ENCODE measurements at places on chromosomes 16 and 17.

DNA sequence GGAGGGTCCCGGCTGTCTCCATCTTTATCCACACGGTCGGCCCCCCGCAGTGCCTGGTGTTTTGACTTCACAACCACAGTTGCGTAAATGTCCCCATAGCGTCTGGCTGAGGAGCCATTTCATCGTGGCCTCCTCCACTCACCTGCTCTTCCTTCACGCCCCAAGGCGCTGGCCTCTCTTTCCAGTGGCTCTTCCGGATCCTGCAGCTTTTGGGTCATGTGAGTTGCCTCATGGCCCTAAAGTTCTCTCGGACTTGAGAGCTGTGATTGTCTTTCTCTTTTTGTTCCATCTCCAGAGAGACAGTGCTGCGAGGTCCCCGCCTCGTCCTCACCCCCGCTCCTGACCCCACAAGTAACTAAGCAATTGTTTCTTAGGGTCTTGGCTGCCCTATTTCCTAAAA, 22.7 kb downstream of the FLYWCH1 start:
- DNase-seq = no peak

DNA sequence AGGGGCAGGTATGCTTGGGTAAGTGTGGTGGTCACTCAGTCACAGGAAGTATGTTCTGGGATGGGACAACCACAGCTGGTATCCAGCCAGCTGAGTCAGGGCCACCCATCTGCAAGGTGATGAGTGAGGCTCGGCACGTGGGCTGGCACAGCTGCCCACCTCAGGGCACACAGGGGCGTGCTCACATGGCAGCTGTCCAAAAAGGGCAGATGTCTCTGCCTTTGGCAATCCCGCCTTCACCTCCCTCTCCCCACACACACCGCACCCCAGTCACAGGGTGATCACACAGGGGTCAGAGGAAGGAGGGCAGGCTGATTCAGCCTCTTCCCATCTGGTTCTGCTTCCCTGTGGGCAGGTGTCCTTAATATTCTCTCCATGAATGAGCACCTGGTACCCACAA, 85.9 kb upstream of the TOB1 start:
- no peak for DNase-seq

- no peak for DNase-seq
These were observed 5.9 kb downstream of the PAM16 start for GRCh38 chr16:4344983-4345835.

GRCh38 chr16:67760206-67760955, 41.3 kb upstream of the GFOD2 start:
- peak; percentile 19 for DNase-seq

DNA sequence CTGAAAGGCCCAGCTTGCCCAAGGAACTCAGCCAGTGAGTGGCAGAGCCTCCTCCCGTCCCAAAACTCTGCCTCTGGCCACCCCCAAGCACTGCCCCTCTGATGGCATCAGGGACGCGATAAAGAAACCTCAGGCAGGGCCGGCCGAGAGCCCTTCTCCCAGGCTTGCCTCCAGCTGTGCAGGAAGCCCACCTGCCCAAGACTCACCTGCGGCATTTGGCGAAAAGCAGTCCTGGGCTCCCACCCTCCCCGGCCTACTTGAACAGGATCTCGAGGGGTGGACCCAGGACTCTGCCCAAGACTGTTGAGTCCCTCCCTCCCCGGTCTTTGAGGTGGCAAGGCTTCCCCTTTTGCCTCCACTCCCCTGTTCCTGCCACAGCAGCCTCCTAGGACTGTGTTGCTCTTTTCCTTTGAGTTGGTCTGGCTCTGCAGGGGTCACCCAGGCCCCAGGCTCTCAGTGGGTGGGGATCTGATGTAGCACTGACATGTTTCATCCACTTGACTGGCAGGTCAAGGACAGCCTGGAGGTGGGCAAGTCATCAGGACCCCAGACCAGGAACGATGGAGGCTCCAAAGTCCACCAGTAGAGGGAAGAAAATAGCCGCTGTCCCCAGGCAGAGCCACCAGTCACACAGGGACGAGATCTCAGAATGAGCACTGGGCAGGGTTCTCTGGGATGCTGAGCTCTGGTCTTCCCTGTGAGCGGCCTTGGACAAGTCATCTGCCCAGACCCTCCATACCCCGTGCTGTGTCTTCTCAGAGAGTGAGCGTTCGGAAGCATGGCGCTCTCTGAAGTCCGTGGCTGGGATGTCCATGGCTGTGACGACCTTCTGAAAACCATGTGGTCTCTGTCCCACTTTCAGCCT, 111.0 kb upstream of the TNRC6C start:
- DNase-seq = no peak

DNA sequence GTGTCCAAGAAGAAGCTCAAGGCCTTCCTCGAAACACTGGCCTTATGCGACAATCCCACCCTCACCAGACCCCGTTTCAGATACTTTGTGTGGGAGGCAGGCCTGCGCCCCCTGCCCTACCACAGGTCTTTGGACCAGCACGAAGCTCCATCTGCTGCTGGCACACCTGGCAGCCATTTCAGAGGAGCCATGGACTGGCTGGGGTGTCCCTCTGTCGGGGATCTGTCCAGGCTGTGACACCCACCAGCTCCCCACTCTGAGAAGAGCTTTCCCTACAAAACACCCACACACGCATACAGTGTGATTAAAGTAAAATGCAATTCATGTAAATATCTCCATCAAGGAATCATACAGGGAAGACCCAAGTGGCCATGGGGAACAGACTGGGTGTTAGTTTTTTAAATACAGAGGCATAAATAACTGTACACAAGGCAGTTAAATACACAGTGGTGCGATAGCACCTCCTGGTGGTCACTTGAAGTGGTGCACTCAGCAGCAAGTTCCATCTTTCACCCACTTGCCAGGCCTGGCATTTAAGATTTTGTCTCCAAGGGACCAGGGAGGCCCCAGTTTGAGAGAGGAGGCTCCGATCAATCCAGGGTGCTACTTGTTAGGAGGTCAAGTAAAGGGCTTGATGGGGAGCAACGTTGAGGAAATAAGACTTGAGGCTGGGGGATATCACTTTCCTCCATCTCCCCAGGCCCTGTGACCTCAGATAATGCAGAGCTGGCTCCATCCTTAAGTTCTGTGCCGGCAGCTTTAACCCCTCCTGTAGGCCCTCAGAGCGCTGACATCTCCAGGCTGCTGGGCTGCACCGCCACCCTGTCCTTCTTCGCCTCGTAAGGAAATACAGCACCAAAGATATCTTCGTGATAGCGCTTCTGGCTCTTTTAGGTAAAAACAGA, 43.6 kb downstream of the NOS2 start:
- DNase-seq = peak; percentile 51

- DNase-seq = no peak
These were observed 360.3 kb upstream of the ASIC2 start for GRCh38 chr17:33653399-33653788.

DNA sequence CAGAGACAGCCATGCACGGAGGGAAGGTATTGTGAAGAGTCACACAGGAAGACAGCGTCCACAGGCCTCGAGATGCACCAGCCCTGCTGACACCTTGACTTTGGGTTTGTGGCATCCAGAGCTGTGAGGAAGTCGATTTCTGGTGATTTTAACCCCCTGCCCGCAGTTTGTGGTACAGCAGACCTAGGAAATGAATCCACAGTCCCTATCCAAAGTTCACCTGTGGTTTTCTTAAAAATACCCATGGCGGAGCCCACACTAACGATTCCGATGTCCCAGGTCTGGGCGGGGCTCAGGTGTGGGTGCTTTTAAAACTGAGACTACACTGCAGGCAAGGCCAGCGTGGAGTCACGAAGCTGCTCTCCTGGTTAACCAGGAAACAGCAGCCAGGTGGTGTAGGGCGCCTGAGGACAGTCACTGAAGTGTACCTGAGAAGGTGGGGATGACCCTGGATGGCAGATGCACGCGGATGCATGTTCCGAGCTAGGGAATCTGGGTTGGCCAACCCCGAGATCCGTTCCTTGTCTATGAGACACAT, 14.4 kb upstream of the MEAK7 start:
- DNase-seq = no peak

DNA sequence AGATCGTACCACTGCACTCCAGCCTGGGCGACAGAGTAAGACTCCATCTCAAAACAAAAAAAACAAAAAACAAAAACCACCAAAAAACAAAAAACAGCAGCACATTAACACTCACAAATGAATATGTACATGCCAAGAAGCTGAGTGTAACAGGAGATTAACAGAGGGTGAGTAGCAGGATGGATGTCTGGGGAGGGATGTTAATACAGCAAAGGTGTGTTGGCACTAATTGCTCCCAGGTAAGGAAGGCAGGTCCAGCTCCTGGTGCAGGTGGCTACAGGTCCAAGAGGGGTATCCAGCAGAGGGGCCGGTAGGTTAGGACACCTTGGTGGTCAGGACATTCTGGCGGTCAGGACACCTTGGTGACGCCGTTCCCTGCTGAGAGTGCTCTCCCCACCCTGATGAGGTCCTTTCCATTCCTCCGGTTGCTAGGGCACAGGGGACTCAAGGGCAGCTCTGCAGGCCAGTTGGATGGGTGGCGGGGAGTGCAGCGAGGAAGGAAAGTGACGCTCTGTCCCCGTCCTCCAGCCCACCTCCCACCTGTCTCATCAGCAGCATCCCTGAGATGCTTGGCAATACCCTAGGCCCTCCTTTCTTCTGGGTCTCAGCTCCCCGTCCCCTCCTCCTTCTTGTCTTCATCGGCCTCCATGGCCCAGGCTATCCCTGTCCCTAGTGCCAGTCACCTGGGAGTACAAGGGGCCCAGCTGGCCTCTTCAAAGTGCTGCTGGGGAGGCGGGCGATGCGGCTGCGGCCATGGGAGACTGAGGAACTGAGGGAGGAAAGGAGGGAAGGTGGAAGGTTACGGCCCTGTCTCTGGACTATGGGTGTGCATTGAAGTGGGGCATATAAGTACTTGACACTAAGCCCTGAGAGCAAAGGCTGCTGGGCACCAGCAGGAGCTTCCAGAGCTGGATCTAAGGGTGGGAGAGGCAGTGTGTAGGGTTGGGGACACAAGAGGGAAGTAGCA, 10.7 kb upstream of the GFAP start:
- DNase-seq = no peak

- no peak for DNase-seq
These were observed 7.7 kb downstream of the ITGAM start for GRCh38 chr16:31267332-31268032.

DNA sequence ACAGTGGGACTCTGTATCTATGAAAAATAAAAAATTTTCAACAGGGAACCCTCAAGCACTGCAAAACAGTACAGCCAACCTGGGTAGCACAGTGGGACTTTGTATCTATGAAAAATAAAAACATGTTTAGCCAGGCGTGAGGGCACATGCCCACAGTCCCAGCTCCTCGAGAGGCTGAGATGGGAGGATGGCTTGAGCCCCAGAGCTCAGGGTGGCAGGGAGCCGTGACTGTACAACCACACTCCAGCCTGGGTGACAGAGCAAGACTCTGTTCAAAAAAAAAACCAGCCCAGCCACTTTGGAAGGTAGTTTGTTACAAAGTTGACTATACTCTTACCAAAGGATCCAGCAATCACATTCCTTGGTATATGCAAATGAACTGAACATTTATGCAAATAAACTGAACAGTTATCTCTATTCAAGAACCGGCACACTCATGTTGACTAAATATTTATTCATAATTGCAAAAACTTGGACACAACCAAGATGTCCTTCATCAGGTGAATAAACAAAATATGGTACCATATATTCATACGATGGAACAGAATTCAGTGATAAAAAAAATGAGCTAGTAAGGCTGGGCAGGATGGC, 5.2 kb downstream of the RPH3AL start:
- no peak for DNase-seq

DNA sequence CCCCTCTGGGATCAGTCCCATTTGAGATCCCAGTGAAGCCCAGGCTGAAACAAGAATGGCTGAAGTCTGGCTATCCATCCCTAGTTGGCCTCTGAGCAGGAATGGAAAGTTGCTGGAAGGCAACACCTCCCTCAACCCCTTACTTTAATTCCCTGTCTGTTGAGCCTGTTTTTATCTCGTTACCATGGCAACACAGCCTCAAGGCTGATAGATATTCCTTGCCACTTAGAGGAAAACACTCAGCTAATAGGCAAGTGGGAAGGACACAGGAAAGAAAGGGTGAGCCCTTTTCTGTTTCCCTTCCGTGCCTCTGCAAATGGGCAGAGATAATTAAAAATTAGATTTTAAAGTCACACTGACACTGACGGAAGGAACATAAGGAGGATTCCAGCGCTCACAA, 75.5 kb upstream of the CLEC3A start:
- DNase-seq = no peak

GRCh38 chr17:72342627-72343527, 222.1 kb downstream of the SOX9 start:
- DNase-seq = no peak

DNA sequence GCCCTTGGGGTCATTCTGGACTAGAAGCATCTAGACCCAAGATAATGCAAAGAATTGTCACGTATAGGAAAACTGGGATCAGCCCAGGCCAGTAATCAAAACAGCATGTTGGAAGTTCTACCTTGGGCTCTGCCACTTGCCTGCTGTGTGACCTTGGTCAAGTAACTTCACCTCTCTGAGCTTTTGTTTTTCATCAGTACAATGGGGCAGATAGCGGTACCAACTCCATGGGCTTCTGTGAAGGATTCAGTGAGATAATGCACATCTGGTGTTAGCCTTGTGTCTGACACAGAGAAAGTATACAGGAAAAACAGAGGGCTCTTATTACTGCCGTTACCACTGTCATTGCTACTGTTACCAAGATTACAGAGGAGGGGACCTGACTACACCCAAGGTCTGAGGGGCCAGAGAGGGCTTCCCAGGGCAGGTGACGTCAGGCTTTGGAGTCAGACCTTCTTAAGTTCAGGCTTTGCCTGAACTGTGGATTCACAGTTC, 24.6 kb downstream of the CMIP start:
- DNase-seq = no peak

GRCh38 chr17:39667945-39668924, at the start of gene PNMT:
TSS of gene PNMT (plus strand) at chr17:39668453. CDS start at chr17:39668476, 23 bp downstream.
- DNase-seq = peak; percentile 56

DNA sequence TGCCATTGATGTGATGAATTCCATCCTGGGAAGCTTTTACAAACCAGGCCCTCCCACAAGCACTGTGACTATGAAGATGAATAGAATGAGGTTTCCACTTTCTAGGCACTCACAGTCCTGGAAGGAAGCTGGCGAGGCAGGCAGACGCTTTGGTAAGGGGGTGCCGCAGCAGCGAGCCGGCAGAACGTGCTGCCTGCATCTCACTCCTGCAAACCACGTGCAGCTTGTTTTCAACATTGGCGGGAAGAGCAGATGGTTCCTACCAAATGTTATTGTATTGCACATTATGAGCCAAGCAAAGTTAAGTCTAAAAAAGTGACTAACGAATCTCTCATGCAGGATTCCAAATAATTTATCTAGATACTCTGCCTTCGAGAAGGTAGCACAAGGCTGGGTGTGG, 3.7 kb upstream of the DNAI2 start:
- no peak for DNase-seq
